ENCODE measurements at places on chromosomes 16 and 17.
A peak's percentile ranks its signal among the peaks of the same experiment; 100 is the strongest.

DNA sequence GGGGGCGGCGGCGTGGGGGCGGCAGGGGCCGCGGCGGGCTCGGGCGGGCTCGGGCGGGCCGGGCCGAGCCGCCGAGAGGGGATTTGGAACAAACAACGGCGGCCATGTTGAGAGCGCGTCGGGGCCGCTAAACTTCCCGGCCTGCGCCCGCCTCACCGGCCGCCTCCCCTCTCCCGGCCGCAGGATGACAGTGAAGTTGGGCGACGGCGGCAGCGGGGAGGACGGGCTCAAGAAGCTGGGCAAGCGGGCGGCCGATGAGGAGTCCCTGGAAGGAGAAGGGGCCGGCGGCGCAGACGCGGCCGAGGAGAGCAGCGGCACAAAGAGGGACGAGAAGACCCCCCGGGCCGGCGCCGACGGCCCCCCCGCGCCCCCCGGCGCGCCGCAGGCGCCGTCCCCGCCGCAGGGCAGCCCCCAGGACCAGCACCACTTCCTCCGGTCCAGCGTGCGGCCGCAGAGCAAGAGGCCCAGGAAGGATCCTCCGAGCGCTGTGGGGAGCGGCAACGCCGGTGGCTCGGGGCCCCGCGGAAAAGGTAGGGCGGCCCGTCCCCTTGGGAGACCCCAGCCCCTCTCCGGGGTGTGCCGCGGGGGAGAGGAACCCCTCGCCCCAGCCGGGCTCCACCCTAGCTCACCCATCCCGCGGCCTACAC, 2.4 kb downstream of the CRAMP1 start:
- peak; percentile 65 for DNase-seq

DNA sequence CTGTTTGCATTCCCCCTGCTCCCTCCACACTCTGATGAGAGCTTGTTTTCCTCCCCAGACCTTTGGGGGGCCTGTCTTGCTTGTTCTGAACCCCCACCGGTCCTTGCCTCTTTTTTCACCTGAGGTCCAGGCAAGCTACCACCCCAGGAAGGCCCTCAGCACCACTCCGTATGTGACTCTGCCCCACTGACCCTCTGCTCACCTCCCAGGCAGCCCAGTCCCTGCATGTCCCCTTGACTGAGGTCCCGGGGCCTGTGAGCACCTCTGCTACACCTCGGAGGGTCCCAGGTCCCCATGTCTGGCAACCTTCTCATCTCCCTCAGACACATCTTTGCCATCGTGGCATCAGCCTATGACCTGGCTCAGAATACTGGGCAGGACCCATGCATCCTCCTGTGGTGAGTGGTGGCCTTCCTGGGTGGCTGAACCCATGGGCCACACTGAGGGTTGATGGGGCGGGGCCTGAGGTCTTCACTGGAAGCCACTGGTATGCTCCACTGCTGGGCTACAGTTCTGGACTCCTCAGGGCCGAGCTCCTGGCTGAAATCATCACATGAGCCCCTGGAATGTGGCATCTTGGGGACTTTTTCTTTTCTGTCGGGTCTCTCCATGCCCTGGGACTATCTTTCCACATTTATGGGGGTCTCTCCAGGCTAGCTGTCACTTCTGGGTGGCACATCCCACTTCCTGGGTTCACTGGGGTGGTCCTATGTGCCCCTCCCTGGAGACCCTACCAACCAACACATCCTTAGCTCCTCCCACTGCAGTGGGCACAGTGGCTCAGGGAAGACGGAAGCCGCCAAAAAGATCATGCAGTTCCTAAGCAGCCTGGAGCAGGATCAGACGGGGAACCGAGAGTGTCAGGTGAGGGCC, 3.5 kb downstream of the MYO15B start:
- no peak for DNase-seq

GRCh38 chr16:19751478-19752385, 33.7 kb downstream of the IQCK start:
- no peak for DNase-seq

DNA sequence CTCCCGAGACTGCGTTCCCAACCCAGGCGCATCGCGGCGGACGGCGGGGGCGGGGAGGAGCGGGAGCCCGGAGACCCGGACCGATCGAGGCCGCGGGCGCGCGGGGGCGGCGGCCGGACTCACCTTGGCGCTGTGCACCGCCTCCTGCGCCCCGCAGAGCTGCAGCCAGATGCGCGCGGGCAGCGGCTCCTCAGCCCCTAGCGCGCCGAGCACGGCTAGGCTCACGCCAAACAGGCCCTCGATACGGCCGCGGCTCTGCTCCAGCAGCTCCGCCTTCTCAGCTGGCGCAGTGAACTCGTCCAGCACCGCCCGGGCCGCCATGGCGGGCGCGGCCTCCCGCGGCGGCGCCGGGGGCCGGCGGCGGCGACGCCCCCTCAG, 339 bp downstream of the N4BP1 start:
- DNase-seq: no peak

GRCh38 chr16:66286527-66286926, 80.0 kb upstream of the CDH5 start:
- DNase-seq: no peak

DNA sequence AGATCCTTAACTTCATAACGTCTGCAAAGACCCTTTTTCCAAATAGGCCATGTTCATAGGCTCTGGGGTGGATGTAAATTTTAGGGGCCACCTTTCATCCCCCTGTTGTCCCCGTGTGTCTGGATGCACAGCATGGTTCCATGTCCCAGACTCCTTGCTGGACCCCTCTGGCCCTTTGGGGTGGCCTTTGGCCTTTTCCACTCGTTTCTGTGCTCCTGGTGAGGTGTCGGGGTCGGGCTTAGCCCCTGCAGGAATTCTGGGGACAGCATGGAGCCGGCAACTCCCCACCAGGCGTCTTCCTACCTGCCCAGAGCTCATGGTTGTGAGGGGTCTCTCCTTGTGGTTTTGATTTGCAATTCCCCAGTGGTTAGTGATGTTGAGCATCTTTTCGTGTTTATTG, 183.5 kb downstream of the SEC14L1 start:
- no peak for DNase-seq

- no peak for DNase-seq
Measured at GRCh38 chr17:60941028-60941427, 263.4 kb downstream of the BCAS3 start.

DNA sequence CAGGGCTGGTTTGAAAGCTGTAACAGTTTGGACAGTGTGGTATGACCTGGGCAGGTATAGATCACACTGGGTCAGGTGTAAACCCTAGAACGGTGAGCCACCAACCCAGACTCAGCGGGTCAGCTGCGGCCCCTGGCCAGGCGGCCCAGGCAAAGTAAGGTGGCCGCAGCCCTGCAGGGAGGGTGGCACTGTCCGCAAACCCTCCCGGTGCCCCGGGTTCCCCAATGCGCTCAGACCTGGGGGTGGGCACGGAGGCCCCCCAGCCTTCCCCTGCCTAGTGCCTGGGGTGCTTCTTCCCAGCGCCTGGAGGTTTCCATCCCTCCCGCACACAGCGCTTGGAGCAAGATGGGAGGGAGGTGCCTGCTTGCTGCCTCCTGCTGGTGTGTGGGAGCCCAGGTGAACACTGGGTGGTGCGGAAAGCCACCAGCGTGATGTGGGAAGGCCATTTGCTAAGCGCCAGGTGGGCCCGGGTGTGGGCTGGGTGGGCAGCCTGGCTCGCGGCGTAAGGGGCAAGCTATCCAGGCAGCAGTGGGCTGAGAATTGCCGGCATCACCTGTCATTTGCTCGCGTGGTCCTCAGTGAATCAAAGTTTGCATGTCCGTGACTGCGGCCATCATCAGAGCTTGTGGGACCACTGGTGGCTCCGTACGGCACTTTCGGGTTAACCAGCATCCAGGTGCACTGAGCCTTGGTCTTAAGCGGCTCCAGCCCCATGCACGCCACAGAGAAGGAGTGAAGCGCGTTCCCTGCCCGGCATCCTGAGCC, 47.3 kb upstream of the GNG13 start:
- no peak for DNase-seq

DNA sequence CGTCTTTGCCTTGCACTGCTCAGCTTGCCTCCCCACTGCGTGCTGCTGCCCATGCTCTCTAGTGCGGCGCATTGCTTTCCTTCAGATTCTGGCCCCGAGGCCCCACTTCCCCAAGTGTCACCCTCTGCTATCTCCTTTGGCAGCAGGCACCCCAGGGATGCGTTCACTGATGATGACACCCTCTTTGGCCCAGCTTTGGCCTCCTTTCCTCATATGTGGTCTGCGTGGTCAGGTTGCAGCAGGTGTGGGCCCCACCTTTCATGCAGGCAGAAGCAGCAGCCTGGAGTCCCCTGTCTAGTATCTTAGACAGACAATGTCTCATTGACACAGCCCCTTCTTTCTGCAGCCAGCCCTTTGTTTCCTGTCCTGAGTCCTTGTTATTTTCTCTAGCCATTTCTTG, 4.8 kb upstream of the CCL3 start:
- DNase-seq: no peak

DNA sequence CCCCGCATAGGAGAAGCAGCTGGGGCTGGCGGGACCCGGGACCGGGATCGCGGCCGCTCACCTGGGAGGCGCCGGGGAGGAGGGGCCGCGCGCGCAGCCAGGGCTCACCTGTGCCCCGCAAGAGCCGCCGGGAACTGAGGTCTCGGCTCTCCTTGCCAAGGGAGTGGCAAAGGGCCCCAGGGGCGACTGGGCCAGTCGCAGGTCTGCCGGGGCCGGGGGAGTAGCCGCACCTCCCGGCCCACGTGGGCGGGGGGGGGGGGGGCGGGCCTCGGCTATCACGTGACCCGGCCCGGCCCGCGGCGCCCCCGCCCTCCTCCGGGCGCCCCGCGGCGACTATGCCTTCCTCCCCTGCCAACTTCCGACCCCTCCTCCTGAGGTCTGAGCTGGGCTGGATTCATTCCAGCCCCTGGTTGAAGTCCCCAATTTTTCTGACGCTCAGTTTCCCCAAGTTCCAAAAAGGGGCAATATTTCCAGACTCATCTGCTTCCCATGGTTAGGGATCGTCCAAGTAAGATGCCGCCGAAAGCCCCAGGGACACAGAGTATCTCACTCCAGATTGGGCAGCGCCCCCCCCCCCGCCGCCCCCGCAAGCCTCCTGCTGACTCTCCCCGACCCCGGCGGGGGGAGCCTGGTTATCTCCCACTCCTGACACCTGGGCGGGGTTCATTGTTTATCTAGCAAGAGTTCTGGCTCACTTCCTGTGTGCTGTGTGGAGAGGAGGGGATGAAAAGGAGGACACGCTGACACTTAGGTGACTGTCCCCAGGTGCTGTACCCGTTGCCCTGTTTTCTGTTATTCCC, at the start of gene TMC6:
Gene TMC6, minus strand, starts transcription at position 205 of the 800 bp plus-strand sequence. CDS start 1,923 bp downstream, outside the sequence.
- peak; percentile 83 for DNase-seq

GRCh38 chr17:2400474-2400866, 390 bp downstream of the MNT start:
- no peak for DNase-seq

GRCh38 chr17:65334406-65334805, 197.2 kb downstream of the RGS9 start:
- DNase-seq: no peak

GRCh38 chr16:65783709-65784474, 582.6 kb upstream of the CDH5 start:
- DNase-seq: no peak

DNA sequence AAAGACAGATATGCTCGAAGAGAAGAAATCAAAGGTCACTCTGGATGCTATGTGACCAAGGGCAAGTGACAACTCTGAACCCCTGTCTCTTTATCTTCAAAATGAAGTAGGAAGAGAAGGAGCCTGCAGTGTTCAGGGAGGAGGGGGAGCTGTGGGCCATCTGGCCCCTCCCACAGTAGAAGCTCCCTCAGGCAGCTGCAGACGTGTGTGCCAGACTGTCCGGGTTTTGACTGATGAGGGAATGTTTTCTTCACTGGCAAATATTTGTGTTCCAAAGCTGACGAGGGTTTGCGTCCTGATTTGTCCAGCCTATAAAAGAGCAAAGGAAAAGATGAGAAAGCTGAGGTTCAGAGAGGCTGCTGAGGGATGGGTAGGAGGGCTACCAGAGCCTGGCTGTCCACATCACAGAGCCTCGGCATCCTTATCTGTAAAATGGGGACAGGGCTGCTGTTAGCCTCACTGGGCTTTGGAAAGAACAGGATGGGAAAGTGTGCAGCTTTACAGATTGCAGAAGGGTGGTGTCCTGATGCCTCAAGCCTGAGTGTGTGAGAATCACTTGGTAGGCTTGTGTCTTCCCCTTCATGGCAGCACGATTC, 1.8 kb upstream of the GINS2 start:
- no peak for DNase-seq

DNA sequence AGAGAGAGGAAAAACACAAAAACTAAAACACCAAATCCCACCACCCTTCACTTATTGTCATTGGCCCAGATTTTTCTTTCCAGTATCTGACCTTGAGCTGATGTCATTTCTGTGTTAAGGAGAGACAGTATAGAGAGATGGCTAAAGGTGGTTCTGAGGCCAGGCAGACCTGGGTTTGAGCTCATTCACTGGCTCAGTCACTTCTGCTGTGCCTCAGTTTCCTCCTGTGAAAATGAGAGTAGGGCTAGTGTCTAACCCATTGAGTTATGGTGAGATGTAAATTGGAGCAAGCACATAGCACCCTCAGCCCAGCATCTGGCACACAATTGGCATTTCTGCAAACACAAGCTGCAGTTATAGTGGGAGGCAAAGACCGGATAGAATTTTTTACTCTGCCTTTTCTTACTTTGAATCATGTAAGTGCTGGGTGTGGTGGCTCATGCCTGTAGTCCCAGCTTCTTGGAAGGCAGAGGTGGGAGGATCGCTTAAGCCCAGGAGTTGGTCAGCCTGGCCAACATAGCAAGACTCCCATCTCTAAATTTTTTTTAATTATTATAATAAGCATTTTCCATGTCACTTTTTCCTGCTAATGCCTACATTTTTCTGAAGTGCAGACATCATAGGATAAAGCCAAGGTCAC, 6.4 kb upstream of the KIFC3 start:
- no peak for DNase-seq

DNA sequence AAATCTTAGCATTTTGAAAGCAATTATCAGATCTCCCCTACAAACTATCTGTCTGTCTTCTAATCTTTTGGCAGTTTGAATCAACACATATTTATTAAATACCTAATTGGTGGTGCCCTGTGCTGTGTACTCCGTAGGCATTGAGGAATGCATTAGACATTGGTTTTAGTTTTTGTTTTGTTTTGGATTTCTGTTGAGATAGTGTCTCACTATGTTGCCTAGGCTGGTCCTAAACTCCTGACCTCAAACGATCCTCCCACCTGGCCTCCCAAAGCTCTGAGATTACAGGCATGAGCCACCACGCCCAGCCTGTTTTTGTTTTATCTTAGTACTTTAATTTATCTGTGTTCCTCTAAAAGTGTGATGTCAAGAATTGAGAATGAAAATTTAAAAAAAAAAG, 124.8 kb upstream of the RBL2 start:
- DNase-seq: no peak

- DNase-seq: no peak
Measured at GRCh38 chr17:43983515-43984411, 20.7 kb upstream of the NAGS start.

GRCh38 chr17:6096201-6097004, 26.2 kb downstream of the WSCD1 start:
- DNase-seq: no peak
